Suppressor macrophage (primary cell): ENCODE measurements at places on chromosomes 4 and X.

GRCh38 chr4:1242506-1243450 lies 6.2 kb downstream of the CTBP1 start:
- no peak for DNase-seq

- DNase-seq = no peak
Measured at GRCh38 chrX:122445466-122445865, 738.6 kb upstream of the GRIA3 start.

- no peak for DNase-seq
Measured at GRCh38 chr4:141467225-141467624, 169.2 kb upstream of the IL15 start.

GRCh38 chr4:168633064-168633463 lies 136.2 kb downstream of the PALLD start:
- no peak for DNase-seq

GRCh38 chrX:8242431-8243020 lies 71.5 kb upstream of the VCX2 start:
- DNase-seq = no peak

DNA sequence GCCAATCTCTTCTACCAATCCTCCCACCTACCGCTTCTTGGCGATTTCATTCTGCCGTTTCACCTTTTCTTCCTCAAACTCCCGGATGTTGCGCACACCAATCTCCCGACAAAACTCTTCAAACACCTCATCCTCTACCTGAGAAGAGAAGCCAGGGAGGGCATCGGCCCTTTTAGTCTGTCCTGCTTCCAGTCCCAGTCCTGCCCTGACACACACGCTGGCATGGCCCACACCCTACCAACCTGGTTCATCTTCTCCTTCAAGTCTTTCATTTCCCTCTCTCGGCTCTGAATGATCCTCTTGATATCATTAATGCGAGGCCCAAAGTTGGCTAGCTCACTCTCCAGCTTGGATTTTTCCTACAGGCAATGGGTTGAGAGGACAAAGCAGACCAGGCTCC lies 18.9 kb downstream of the SMC1A start:
- no peak for DNase-seq
